Breast epithelium (tissue), 4 donors: ENCODE measurements at places on chromosomes 6 and 20. TPM values are rescaled to one million over a fixed set of nuclear protein-coding genes. Genes with fewer than 3 reads are reported as not detected.

TUBB2B gene
- 4.2 TPM for total RNA-seq

- H3K4me1 ChIP-seq, result no peaks in the 10 kb centered on the region
- no peak for DNase-seq
- H3K27me3 ChIP-seq, result peaks cover 8% of the 10 kb centered on the region
- no peaks in the 10 kb centered on the region for H3K36me3 ChIP-seq
- H3K4me3 ChIP-seq, result peak overlapping the region; percentile 90
These were observed 547 bp downstream of the SAMD5 start for GRCh38 chr6:147508866-147509608.

DNA sequence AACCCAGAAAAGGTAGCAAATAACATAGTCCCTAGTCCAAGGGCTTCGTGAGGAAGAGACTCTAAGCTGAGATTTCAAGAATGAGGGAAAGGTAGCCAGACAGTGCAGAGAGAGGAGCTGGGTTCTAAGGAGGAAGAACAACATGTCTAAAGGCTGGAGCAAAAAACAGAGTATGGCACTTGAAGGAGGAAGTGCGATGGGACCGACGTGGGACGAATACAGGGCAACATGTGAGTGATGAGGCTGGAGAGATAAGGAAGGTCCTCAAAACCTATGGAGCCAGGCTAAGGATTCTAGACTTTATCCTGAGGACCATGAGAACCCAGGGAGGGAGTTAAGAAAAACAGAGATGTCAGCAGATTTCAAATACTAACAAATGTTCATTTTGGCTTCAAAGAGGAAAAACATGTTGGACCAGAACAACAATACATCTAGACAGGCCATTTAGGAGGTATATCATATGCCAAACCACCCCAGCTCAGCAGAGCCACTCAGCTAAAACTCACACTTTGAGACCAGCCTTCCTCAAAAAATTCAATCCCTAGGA is 17.5 kb downstream of the ATXN1 start:
- no peaks in the 10 kb centered on the region for H3K27me3 ChIP-seq
- peak overlapping the region; percentile 27 for H3K27ac ChIP-seq
- H3K4me1 ChIP-seq, result no peaks in the 10 kb centered on the region
- no peaks in the 10 kb centered on the region for H3K36me3 ChIP-seq
- no peak for DNase-seq

DNA sequence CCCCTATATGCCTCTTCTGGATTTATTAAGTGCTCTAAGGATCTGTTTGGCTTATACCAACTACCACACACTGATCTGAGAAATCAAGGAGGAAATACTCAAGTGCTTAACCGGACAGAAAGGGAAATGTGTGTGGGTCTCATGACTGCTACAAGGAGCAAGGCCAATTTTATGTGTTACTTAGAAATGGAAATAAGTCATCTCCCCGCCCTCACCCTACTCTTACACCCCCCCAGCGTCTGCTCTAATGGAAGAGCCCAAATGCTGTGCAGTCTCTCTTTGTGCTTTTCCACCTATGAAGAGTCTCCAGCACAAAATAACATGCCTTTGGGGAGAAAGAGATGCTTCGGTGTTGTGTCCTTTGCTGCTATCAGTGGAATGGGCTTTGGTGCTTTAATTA is 428.8 kb upstream of the ARID1B start:
- H3K27ac ChIP-seq, result no peak overlapping the region
- H3K27me3 ChIP-seq, result no peaks in the 10 kb centered on the region
- H3K36me3 ChIP-seq, result no peaks in the 10 kb centered on the region
- no peak overlapping the region for H3K4me3 ChIP-seq
